ENCODE measurements at places on chromosomes 2 and 18.

- no peak for DNase-seq
Measured at GRCh38 chr2:186422226-186422625, 63.8 kb upstream of the ZC3H15 start.

DNA sequence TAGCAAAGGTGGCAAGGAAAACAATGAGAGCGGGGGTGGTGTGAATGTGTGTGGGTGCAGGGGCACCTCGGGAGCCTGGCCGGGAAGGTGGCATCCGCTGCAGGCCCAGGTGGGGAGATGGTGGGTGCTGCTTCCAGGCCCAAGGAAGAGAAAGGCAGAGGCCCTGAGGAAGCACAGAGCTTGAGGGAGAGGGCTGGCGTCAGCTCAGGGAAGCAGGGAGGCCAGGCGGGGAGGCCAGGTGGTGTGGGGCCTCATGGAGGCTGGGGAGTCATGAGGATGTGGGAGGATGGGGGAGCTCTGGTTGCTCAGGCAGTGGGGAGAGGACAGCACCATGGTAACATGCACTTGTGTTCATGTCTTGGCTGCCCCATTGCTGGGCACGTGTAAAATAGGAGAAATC, 43.3 kb downstream of the AGAP1 start:
- DNase-seq, result no peak

DNA sequence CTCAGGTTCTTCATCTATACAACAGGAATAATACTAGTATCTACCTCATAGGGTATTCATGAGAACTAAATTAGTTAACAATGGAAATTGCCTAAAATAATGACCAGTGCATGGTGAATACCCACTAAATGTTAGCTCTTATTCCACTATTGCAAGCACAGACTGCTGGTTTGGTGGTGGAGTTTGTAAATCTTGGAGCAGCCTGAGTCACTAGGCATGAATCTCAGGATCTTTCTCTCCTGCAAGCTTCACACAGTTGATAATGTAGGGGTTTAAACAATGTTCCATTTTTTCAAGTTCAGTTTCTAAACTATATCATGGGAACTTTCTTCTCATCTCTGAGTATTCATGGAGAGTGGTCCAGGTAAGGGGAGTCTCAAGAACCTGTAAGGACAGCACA, 84.0 kb downstream of the OSR1 start:
- no peak for DNase-seq

- no peak for DNase-seq
Measured at GRCh38 chr2:162072976-162073887, 783 bp downstream of the DPP4 start.

DNA sequence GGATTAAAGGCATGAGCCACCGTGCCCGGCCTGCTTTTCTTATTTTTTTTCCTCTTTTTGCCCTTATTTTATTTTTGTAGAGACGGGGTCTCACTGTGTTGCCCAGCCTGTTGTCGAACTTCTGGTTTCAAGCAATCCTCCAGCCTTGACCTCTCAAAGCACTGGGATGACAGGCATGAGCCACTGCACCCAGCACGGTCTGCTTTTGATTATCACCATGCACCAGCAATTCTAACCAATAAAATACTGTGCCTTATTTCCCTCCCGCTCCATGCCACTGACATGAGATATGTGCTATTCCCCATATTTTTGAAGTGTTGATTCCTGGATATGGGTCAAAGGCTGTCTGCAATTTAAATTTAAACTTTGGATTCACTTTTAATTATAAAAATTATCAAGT, 42.9 kb downstream of the ACYP2 start:
- no peak for DNase-seq

Data from activated CD4-positive, CD25-positive, alpha-beta regulatory T cell treated with anti-CD3 and anti-CD28 coated beads, Interleukin-2, amount 50 U/mL, for 72 hours (primary cell).